Mesenteric fat pad (tissue), 1 donor: ENCODE measurements at places on chromosomes 3 and 15. TPM values are rescaled to one million over a fixed set of nuclear protein-coding genes. Genes with fewer than 3 reads are reported as not detected.

Gene LMOD3
- 0.10 TPM for total RNA-seq

Gene CFAP20DC
- total RNA-seq: not detected

Gene LTK
- 0.77 TPM for total RNA-seq

Gene CXCR6
- total RNA-seq: 0.96 TPM

Gene TRPM1
- 0.93 TPM for total RNA-seq

Gene COLQ
- total RNA-seq: 0.74 TPM

Gene PSTPIP1
- 24.8 TPM for total RNA-seq

Gene A4GNT
- total RNA-seq: not detected

Gene KIAA1143
- 17.9 TPM for total RNA-seq
